ENCODE measurements at places on chromosomes 1 and 21. TPM values are rescaled to one million over a fixed set of nuclear protein-coding genes. Genes with fewer than 3 reads are reported as not detected.

ITGB3BP gene
- total RNA-seq: 53.8 TPM

SCP2 gene
- 98.7 TPM for total RNA-seq

FGR gene
- 0.30 TPM for total RNA-seq

LHX8 gene
- not detected for total RNA-seq

DMBX1 gene
- 4.2 TPM for total RNA-seq
